ENCODE measurements at places on chromosomes 16 and 17.
A peak's percentile ranks its signal among the peaks of the same experiment; 100 is the strongest.

- DNase-seq: no peak
Observed at GRCh38 chr17:64527914-64528313, 21.1 kb downstream of the CEP95 start.

GRCh38 chr16:75750528-75750927, 24.2 kb upstream of the CPHXL start:
- no peak for DNase-seq

GRCh38 chr17:15334266-15334665, 7.1 kb downstream of the TEKT3 start:
- no peak for DNase-seq

DNA sequence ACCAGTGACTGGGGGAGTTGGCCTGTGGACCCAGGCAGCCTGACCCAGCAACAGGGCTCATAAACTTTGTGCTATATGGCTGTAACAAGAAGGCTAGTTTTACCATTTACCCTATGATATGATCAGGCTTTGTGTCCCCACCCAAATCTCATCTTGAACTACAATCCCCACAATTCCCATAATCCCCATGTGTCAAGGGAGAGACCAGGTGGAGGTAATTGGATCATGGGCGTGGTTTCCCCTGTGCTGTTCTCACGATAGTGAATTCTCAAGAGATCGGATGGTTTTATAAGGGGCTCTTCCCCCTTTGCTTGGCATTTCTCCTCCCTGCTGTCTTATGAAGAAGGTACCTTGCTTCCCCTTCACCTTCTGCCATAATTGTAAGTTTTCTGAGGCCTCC, 111.2 kb upstream of the NLRP1 start:
- no peak for DNase-seq

GRCh38 chr16:71771571-71771970, 37.1 kb downstream of the AP1G1 start:
- DNase-seq: no peak

DNA sequence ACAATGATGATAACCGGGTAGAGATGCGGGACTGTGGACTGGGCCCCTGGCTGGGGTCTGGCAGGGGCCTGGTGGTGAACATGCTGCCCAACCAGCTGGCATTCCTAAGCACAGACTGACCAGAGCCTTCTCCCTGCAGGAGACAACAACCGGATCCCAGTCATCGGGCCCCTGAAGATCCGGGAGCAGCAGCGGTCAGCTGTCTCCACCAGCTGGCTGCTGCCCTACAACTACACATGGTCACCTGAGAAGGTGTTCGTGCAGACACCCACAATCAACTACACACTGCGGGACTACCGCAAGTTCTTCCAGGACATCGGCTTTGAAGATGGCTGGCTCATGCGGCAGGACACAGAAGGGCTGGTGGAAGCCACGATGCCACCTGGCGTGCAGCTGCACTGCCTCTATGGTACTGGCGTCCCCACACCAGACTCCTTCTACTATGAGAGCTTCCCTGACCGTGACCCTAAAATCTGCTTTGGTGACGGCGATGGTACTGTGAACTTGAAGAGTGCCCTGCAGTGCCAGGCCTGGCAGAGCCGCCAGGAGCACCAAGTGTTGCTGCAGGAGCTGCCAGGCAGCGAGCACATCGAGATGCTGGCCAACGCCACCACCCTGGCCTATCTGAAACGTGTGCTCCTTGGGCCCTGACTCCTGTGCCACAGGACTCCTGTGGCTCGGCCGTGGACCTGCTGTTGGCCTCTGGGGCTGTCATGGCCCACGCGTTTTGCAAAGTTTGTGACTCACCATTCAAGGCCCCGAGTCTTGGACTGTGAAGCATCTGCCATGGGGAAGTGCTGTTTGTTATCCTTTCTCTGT, 5.1 kb upstream of the SLC7A6 start:
- no peak for DNase-seq

GRCh38 chr16:77722309-77723107, at the start of gene NUDT7:
Gene NUDT7 (plus strand): TSS chr16:77722514. CDS start chr16:77722583, 69 bp downstream.
- peak; percentile 92 for DNase-seq

GRCh38 chr17:28871056-28871579, 16.3 kb downstream of the ERAL1 start:
- DNase-seq: no peak

GRCh38 chr17:66506641-66507040, 204.2 kb downstream of the PRKCA start:
- DNase-seq: no peak

DNA sequence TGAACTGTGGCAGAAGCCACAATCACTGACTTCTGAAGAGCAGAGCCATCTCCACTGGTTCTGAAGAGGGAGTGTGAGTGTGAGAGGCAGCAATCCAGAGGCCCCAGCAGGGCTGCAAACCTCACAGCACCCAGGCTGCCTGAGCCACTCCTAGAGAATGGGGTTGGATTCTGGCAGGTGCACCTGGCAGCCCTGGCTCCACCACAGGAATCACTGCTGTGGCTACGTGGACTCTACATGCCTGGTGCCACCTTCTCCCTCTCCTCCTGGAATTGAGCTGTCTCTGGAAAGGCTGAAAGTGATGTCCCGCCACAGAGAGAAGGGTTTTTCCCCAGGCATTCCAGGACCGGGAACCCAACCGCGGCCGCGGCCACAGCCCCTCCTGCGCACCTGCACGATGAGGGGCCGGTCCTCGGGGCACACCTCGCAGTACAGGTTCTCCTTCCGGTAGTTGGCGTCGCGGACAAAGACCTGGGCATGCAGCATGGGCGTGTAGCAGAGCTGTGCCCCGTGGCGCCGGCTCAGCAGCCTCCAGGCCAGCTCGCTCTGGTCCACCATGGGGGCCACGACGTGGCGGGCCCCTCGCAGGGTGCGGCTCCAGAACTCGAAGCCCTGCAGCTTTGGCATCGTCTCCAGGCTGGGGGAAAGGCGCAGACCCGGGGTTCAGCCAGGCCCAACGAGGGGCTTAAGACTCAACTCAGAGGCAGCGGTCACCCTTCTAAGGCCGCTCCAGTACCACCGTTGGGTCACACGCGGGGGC, 991 bp downstream of the DUS1L start:
- DNase-seq: no peak

DNA sequence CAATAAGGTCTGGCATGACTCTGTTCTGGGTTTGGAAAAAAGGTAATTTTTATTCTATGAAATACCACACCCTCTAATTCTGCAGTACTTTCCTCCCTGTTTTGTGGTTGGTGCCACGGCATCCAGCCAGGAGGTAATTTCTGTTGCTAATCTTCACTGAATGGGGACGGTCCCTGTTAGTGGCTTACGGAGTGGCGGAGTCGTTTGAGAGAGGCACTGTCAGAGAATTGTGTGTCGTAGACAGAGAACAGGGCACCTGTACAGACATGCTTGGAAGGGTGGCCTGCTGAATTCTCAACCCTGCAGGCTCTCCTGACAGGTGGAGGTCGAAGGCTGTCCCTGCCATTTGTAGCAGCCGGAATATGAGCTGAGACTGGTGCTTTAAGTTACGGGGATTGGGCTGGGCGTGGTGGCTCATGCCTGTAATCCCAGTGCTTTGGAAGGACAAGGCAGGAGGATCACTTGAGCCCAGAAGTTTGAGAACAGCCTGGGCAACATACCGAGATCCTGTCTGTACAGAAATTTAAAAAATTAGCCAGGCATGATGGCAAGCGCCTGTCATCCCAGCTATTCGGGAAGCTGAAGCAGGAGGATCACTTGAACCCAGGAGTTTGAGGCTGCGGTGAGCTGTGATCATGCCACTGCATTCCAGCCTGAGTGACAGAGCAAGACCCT, 33.2 kb downstream of the EEF2K start:
- no peak for DNase-seq

GRCh38 chr16:11484691-11485258, 101.9 kb downstream of the LITAF start:
- no peak for DNase-seq

GRCh38 chr17:57985675-57985974, 2.4 kb downstream of the VEZF1 start:
- DNase-seq: no peak

DNA sequence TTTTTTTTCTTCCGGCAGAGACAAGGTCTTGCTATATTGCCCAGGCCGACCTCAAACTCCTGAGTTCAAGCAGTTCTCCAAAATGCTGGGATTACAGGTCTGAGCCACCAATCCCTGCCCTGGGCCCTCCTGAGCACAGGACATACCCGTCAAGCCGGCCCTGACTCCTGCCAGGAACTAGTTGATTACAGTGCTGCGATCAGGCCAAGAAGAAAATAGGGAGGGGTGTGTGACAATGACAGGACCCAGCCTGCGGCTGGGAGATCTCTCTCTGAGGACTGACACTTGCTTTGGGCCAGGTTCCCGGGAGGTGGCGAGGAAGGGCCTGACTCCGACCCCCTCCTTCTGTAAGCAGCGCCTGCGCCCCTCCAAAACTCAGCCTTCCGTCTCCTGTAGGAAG, 276.6 kb downstream of the MRTFB start:
- no peak for DNase-seq

DNA sequence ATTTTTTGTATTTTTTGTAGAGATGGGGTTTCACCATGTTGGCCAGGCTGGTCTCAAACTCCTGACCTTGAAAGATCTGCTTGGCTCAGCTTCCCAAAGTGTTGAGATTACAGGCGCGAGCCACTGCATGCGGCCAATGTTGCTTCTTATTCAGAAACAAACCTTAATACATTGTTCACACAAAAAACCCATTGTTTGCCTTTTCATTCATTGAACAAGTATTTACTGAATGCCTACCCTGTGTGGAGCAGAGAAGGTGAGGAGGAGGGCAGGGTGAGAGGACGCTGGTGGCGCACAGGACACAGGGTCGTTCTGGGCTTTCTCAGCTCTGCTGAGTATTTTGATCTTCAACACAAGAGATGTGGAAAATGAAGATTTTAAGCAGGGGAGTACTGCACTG, 8.0 kb upstream of the KRT23 start:
- DNase-seq: no peak

DNA sequence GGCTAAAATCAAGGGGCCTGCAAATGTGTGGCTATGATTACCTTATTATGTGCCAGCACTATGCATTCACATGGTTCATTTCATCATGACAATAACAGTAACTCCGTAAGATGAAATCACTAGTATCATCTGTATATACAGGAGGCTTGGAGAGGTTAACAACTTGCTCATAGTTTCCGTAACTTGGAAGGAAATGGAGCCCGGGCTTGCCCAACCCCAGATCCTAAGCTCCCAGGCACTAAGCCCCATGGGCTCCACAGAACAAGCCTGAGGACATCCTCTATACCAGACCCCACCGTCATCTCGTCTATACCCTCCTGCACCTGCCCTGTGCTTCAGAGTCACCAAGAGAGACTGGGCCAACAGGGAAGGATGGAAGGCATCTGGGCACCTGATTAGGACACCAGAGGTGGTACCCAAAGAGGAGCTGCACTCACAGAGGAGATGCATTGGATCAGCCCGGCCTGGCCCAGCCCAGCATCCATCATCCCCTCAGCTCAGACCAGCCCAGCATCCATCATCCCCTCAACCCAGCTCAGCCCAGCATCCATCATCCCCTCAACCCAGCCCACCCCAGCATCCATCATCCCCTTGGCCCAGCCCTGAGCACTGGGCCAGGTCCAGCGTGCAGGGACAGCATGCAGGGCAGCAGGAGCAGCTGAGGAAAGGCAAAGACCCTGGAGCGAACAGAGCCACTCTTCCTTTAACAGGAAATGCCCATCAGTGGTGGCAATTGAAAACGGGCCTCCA, 28.5 kb downstream of the NSMCE1 start:
- no peak for DNase-seq

DNA sequence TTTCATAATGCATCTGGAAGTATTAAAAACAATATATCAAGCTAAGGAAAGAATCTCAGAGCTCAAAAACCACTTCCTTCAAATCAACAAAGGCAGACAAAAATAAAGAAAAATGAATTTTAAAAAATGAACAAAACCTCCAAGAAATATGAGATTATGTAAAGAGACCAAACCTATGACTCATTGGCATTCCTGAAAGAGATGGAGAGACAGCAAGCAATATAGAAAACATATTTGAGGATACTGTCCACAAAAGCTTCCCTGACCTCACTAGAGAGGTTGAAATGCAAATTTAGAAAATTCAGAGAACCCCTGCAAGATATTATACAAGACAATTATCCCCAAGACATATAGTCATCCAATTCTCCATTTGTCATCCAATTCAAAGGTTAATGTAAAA, 311.3 kb upstream of the SOX9 start:
- no peak for DNase-seq

GRCh38 chr17:54835015-54835414, 65.6 kb upstream of the TOM1L1 start:
- DNase-seq: no peak

GRCh38 chr17:57677301-57677700, 67.8 kb downstream of the CCDC182 start:
- DNase-seq: no peak

DNA sequence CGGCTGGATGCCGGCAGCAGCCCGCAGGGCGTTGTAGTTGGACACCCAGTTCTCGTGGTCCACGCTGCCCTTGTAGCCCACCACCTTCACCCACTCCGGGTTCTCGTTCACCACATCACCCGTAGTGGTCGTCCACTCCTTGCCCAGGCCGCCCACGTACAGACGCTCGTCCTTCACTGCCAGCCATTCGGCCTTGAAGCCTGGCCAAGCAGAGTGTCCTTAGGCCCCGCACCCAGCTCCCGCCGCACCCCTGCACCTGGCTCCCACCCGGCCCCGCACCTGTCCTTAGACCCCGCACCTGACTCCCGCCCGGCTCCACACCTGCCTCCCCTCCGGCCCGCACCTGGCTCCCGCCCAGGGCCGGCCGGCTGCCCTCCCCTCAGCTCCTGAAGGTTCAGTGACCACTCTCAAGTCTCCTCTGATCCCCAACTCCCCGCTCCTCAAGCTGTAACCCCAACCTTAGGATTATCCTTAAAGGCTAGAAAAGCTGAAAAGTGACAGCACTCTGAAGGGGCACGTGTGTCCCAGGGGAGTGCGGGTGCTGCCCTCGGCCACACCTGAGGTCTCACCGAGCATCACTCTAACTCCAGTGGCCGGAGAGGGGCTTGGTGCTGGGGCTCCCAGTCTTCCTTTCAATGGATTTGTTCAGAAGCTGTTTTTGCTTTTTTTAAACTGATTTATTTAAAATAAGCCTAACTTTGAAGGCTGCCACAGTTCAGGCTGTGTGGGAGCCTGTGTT, 14.4 kb downstream of the CANT1 start:
- DNase-seq: no peak

GRCh38 chr16:73199214-73199613, 151.3 kb upstream of the ZFHX3 start:
- DNase-seq: no peak

DNA sequence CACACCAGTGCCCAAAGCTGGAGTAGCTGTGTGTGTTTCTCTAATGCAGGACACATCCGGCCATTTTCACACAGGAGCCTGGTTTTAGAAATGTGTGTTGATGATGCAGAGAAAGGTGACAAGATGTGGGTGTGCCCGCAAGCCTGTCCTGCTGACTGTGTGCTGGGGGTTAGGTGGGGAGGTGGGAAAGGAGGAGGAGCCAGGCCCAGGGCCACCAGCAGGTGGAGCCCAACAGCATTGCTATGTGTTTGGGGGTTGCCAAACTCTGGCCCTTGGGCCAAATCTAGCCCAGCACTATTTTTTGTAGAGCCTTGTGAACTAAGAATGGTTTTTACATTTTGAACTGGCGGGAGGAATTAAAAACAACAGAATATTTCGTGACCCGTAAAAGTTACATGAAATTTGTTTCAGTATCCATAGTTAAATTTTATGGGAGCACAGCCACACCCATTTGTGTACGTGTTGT, 61.7 kb upstream of the LGALS9 start:
- DNase-seq: no peak

Measured in C1 segment of cervical spinal cord (tissue), 14 donors.